Smooth muscle cell of the umbilical artery (primary cell): ENCODE measurements at places on chromosomes 3 and 15. TPM values are rescaled to one million over a fixed set of nuclear protein-coding genes. Genes with fewer than 3 reads are reported as not detected.

GPR15 gene
- not detected in 2 replicates for total RNA-seq

GOLGA6A gene
- total RNA-seq: not detected in 2 replicates

VGLL3 gene
- 19.3 and 36.5 TPM in 2 replicates for total RNA-seq

GNL3 gene
- total RNA-seq: 136 and 151 TPM in 2 replicates

SLC2A2 gene
- not detected in 2 replicates for total RNA-seq

SMAD3 gene
- 43.4 and 85.0 TPM in 2 replicates for total RNA-seq

ATP10A gene
- total RNA-seq: 5.0 and 6.4 TPM in 2 replicates

RBPMS2 gene
- not detected in 2 replicates for total RNA-seq

HCN4 gene
- not detected in 2 replicates for total RNA-seq

P2RY12 gene
- total RNA-seq: not detected in 2 replicates

LRRK1 gene
- total RNA-seq: 11.3 and 20.8 TPM in 2 replicates

SYNPR gene
- total RNA-seq: not detected in 2 replicates

C3orf85 gene
- total RNA-seq: not detected in 2 replicates

FRMD5 gene
- 6.5 and 16.5 TPM in 2 replicates for total RNA-seq

TMEM40 gene
- total RNA-seq: not detected in 2 replicates
